ENCODE measurements at places on chromosomes 2 and 18. TPM values are rescaled to one million over a fixed set of nuclear protein-coding genes. Genes with fewer than 3 reads are reported as not detected.

SCN2A gene
- total RNA-seq, result not detected

MYOM1 gene
- 0.75 TPM for total RNA-seq

RSAD2 gene
- total RNA-seq, result 2.4 TPM

ABCG8 gene
- total RNA-seq, result not detected

DSEL gene
- not detected for total RNA-seq

UGT1A4 gene
- total RNA-seq, result not detected

INO80B gene
- 51.8 TPM for total RNA-seq

RBM44 gene
- 0.42 TPM for total RNA-seq

ABCG5 gene
- total RNA-seq, result not detected

DNA sequence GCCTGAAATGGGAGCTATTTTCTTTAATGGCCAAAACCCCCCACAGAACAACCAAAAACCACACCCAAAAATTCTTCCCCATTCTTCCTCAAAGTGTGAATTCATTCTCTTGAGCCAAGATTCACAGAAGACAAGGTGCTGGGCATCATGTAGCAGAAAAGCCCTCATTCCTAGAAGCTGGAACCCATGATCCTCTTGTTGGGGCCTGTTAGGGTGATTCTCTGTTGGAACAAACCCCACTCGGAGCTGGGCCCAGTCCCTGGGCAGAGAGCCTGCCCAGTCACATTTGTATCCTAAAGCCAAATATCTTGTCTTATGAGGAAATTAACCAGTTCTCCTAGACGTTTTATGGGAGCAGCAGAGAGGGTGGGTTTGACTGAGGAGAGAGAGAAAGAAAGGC, 22.8 kb upstream of the VPS4B start:
- no peak for DNase-seq

- DNase-seq, result no peak
Measured at GRCh38 chr2:61832183-61832841, 21.5 kb downstream of the FAM161A start.

DNA sequence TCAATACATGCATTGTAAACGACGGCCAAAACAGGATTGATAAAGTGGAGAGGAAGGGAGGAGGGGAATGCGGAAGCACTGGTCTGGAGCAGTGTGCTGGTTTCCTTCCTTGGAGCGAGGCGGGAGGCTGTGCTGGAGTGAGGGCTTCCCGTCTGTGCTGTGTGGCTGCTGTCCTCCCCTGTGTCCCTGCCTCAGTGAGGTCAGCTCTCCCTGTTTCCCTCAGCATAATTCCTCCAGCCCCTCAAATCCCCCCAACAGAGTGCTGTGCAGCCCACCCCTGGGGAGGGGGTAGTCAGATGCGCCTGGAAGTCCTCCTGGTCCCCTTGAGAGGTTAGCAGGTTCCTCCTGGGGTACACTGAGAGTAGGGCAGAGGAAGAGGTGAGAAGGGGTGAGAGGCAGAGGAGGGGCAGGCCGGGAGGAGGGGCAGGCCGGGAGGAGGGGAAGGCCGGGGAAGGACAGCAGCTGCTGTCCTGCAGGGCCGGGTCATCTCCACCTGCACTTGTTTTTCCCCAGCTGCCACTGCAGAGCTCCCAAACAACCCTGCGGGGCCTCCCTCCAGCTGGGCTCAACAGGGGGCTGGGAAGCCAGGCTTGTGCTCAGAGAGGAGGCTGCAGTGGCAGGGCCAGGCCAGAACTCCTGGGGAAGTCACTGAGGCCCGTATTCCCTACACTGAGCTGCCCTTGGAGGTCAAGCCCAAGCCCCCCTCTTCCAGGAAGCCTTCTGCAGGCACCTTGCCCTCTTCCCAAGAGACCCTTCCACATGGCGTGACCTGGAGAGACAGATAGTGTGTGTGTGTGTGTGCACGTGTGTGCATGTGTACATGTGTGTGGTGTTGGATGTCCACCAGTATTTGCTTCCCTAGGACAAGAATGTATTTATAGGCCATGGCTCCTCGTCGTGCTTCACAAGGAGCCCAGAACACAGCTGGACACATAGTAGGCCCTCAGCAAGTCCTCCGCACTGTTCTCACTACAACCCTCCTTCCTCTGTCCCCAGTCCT, 13.2 kb upstream of the ATP6V1B1 start:
- DNase-seq, result no peak

GRCh38 chr18:67730886-67731285, 214.4 kb upstream of the DSEL start:
- DNase-seq, result no peak

DNA sequence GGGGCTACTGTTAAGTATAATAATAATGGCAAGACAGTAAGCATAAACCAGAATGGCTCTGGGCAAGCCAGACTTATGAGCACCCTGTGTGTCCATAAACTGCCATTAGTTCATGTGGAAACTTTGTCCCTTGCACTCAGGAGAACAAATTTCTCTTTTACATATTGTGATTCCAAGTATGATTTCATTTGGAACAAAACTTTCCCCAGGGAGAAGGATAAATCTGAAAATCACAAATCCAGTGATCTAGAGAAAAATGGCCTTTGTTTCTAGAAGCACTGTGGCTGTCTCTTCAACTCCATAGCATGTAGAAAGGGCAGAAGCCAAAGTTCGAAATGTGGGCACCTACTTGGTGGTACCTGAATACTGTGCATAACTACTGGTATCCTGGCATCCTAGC, 823.7 kb upstream of the SOX11 start:
- DNase-seq, result no peak

- no peak for DNase-seq
Measured at GRCh38 chr2:119136093-119136492, 22.5 kb downstream of the C1QL2 start.

- DNase-seq, result no peak
Measured at GRCh38 chr2:101736233-101736632, 38.7 kb downstream of the MAP4K4 start.

- DNase-seq, result no peak
Measured at GRCh38 chr18:45413180-45413836, 202.0 kb upstream of the SLC14A2 start.

DNA sequence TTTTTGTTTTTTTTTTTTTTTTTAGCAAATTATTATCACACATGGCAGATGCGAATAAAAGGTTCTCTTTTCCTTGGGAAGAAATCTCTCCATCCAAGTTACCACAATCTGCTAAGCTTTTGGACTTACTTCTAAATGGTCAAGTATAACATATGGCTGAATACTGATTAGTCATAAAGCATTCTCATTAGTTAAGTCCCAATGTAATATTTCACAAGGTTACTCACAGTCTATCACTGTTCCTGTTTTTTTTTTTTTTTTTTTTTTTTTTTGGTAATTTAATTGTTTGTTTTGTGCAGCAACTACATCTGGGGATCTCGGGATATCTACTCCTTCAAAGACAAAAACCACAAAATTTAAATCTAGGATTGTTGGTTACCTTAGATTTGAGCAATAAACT, 771.7 kb downstream of the CPS1 start:
- DNase-seq, result no peak

- no peak for DNase-seq
Measured at GRCh38 chr2:237529452-237530402, 36.6 kb upstream of the PRLH start.

- DNase-seq, result no peak
Measured at GRCh38 chr2:127124426-127124825, 17.5 kb upstream of the BIN1 start.

DNA sequence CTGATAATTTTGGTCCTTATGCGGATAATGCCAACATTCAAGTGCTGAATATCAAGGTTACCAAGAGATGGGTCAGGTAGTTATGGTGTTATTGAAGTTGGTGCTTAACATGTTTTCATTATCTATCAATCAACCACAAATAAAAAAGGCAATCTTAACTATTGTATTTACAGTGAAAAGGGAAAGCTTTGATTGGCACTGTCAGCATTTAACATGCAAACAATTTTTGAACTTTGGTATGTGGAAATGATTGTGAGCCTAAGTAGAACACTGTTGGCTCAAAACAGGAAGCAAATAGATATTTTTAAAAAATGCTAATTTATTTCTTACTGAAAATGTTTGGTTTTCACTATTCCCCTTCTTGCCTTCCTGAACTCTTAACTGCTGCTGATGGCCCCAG, 21.9 kb downstream of the APLF start:
- DNase-seq, result no peak

DNA sequence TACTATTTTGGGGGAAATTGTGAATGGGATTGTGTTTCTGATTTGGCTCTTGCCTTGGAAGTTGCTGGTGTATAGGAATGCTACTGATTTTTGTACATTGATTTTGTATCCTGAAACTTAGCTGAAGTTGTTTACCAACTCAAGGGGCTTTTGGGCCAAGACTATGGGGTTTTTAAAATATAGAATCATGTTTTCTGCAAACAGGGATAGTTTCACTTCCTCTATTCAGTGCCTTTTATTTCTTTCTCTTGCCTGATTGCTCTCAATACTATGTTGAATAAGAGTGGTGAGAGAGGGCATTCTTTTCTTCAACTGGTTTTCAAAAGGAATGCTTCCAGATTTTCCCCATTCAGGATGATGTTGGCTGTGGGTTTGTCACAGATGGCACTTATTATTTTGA, 1383.8 kb upstream of the ACVR2A start:
- no peak for DNase-seq

GRCh38 chr18:52439457-52439856, 99.5 kb downstream of the DCC start:
- DNase-seq, result no peak

GRCh38 chr2:219419331-219420197, 1.4 kb downstream of the DES start:
- no peak for DNase-seq

GRCh38 chr2:191862156-191862775, 15.4 kb upstream of the CAVIN2 start:
- DNase-seq, result no peak

DNA sequence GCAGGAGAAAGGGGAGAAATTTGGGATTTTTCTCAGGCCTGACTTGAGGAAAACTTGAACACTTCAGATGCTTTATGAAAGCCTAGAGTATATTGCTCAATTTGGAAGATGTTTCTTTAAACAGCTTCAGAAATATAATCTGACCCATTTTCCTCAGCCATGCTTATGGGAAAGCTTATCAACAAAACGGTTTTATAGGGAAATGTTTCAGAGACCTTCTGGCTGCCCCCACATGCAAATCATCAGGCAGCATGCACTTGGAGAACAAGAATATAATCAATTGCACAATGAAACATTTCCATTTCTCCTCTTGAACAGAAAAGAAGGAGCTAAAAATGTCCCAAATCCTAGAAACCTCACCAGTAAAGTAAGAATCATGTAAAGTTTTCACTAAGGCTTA, 411.2 kb upstream of the ETAA1 start:
- no peak for DNase-seq

- peak; percentile 89 for DNase-seq
Measured at GRCh38 chr2:16665748-16666448, at the start of gene CYRIA. Gene CYRIA, minus strand, starts transcription at chr2:16665834. Its CDS starts 77,715 bp downstream, at chr2:16588119.

- DNase-seq, result peak; percentile 73
Measured at GRCh38 chr2:69741229-69741574, 732 bp upstream of the ANXA4 start.

GRCh38 chr2:165679621-165680020, 114.4 kb downstream of the GALNT3 start:
- no peak for DNase-seq

- no peak for DNase-seq
Measured at GRCh38 chr18:35028536-35028935, 12.7 kb upstream of the MAPRE2 start.

Measured in activated CD4-positive, alpha-beta T cell treated with anti-CD3 and anti-CD28 coated beads, Interleukin-2, amount 10 ng/mL, durations not matched to agents 24 days and 14 days (primary cell).